Memory B cell (primary cell): ENCODE measurements at places on chromosomes 1 and 21.

- no peaks in the 10 kb centered on the region for H3K36me3 ChIP-seq
- no peak overlapping the region for H3K27ac ChIP-seq
- H3K4me3 ChIP-seq: no peak overlapping the region
- H3K4me1 ChIP-seq: peaks cover 4% of the 10 kb centered on the region
Observed at GRCh38 chr1:209224886-209225285, 358.6 kb upstream of the CAMK1G start.

- no peak for DNase-seq
- H3K36me3 ChIP-seq: no peaks in the 10 kb centered on the region
- H3K27me3 ChIP-seq: peaks cover 4% of the 10 kb centered on the region
- H3K27ac ChIP-seq: no peak overlapping the region
Observed at GRCh38 chr1:184509105-184509504, 122.3 kb downstream of the C1orf21 start.

DNA sequence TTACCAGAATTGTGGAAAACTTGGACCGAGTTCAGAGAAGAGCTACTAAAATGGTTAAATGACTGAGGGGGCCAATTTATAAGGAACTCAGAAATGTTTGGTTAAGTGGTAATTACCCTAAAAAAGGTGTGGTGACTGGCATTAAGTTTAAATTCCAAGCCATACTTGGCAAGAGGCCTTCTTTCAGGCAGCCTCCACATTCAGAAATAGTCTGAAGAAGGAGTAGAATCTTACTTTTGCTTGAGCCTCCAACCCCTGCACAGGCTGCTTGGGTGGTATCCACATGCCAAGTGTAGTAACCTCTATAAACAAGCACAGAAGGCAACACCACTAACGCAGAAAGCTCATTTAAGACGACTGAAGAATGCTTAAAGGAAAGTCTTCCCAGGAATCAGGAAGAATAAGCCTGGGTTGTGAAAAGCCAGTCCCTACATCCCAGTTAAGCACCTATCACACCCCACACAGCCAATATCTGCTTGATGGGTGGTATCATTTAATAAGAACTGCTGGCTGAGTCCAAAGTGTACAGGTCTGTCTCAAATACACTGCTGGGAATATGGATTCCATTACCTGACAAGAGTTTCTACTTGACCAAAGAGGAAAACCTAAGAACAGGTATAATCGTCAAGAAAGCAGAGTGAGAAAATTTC, 13.7 kb upstream of the GORAB start:
- H3K4me3 ChIP-seq: no peak overlapping the region
- H3K27me3 ChIP-seq: peaks cover 9% of the 10 kb centered on the region
- H3K27ac ChIP-seq: no peak overlapping the region
- H3K36me3 ChIP-seq: no peaks in the 10 kb centered on the region
- H3K4me1 ChIP-seq: no peaks in the 10 kb centered on the region

GRCh38 chr1:97792655-97793054, 128.2 kb downstream of the DPYD start:
- H3K4me1 ChIP-seq: peaks cover 2% of the 10 kb centered on the region
- H3K27me3 ChIP-seq: no peaks in the 10 kb centered on the region
- no peak overlapping the region for H3K27ac ChIP-seq
- DNase-seq: no peak
- H3K4me3 ChIP-seq: no peak overlapping the region

DNA sequence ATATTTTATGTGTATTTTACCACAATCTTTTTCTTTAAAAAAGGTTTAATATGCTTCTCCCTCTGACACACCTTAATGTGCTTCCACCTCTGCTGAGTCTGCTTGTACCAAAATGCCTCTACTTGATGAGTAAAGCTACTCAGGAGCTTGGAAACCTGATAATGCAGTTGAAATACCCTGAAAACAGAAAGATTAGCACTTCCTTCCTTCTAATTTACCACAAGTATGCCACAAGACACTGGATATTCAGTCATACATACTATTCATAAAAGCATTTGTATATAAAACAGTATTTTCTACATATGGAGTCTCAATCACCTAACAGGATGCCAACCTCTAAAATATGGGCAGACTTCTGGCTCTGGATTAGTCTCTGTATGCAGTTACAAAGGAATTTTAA, 55.0 kb downstream of the SLC35D1 start:
- H3K4me1 ChIP-seq: peaks cover 14% of the 10 kb centered on the region
- no peak overlapping the region for H3K27ac ChIP-seq
- no peaks in the 10 kb centered on the region for H3K27me3 ChIP-seq
- H3K4me3 ChIP-seq: no peak overlapping the region

GRCh38 chr1:51416910-51417309, 86.5 kb upstream of the TTC39A start:
- H3K27me3 ChIP-seq: no peaks in the 10 kb centered on the region
- peaks cover 40% of the 10 kb centered on the region for H3K36me3 ChIP-seq
- no peak overlapping the region for H3K27ac ChIP-seq
- peaks cover 15% of the 10 kb centered on the region for H3K4me1 ChIP-seq
- DNase-seq: no peak
- no peak overlapping the region for H3K4me3 ChIP-seq

- no peak overlapping the region for H3K27ac ChIP-seq
- no peaks in the 10 kb centered on the region for H3K36me3 ChIP-seq
- no peak for DNase-seq
Observed at GRCh38 chr1:204126956-204127355, 24.9 kb downstream of the ETNK2 start.

- no peaks in the 10 kb centered on the region for H3K36me3 ChIP-seq
- no peak for DNase-seq
- H3K27me3 ChIP-seq: peaks cover 5% of the 10 kb centered on the region
- no peak overlapping the region for H3K27ac ChIP-seq
Observed at GRCh38 chr1:203913073-203913521, 51.7 kb downstream of the SNRPE start.

- no peaks in the 10 kb centered on the region for H3K36me3 ChIP-seq
- DNase-seq: no peak
- H3K27me3 ChIP-seq: peaks cover 2% of the 10 kb centered on the region
Observed at GRCh38 chr1:209686322-209686721, 11.1 kb downstream of the G0S2 start.

GRCh38 chr1:23957096-23957495, 2.5 kb upstream of the PNRC2 start:
- peaks cover 7% of the 10 kb centered on the region for H3K36me3 ChIP-seq
- H3K4me3 ChIP-seq: peak overlapping the region; percentile 29
- no peaks in the 10 kb centered on the region for H3K27me3 ChIP-seq
- DNase-seq: no peak
- peaks cover 29% of the 10 kb centered on the region for H3K4me1 ChIP-seq

DNA sequence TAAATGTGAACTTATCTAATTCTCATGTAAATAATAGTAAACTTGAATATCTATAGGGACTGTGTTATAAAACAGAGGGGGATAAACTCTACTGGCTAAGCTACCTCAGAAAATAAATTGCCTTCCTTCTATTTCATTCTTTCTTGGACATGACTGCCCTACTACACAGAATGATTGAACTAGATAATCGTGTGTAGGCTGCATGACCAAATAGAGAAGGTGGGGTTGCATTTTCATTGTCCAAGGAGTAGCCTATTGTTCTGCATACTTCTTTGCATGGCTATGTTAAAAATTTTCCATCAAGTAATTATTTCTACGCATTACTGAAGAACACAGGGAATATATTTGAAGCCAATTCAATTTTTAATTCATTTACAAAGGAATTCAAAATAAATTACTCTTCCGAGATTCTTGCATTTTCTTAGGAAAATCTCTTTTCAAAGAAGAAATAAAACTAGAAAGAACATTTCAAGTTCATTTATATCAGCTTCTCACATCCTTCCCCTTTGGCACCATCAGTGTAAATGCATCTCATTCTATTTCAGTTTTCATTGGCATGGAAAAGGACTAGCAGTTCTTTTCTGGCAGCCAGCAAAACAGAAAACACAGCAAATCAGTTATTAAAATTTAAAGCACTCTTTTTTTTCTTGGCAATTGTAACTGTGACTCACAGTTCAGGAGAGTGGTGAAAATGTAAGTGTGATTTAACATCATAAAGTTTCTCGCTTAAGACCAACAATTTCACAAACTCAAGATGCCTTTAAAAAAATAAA, 714.7 kb downstream of the NCAM2 start:
- H3K27ac ChIP-seq: no peak overlapping the region
- H3K36me3 ChIP-seq: no peaks in the 10 kb centered on the region
- H3K27me3 ChIP-seq: no peaks in the 10 kb centered on the region
- DNase-seq: no peak
- no peak overlapping the region for H3K4me3 ChIP-seq

DNA sequence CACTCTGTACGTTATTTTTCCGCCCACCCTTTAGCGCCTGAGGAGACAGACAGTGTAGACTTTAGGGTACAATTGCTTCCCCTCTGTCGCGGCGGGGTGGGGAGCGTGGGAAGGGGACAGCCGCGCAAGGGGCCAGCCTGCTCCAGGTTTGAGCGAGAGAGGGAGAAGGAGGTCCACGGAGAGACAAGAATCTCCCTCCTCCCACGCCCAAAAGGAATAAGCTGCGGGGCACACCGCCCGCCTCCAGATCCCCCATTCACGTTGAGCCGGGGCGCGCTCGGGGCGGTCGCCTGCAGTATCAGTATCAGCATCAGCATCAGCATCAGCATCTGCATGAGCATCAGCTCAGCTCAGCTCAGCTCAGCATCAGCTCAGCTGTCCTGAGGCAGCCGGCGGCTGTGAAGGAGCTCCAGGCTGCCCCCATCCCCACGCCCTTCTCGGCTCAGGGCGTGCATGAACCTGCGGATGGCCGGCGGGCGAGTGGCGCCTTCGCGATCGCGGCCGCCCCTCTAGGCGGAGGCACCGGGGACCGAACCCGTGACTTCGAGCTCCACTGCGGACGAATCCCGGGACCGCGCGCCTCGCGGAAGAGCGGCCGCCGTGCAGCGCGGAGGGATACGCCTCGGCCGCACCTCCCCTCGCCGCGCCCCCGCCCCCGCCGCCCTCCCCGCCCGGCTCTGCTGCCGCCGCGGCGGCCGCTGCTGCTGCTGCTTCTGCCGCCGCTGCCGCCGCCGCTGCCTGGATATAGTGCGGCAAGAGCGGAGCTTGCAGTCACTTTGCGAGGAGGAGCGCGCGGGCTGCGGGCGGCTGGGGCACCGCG, at the start of gene NCAM2:
NCAM2 (plus strand) TSS at position 774 of the 820 bp plus-strand sequence.
- no peak within 1 kb of the TSS for H3K27ac ChIP-seq
- no peaks in the 10 kb centered on the region for H3K36me3 ChIP-seq
- peaks cover 16% of the 10 kb centered on the region for H3K27me3 ChIP-seq
- peak; percentile 33 for DNase-seq
- H3K4me3 ChIP-seq: peak within 1 kb of the TSS; percentile 62

- H3K27ac ChIP-seq: no peak overlapping the region
- H3K36me3 ChIP-seq: no peaks in the 10 kb centered on the region
- peaks cover 19% of the 10 kb centered on the region for H3K4me1 ChIP-seq
- peak overlapping the region; percentile 21 for H3K4me3 ChIP-seq
- no peak for DNase-seq
- peaks cover 3% of the 10 kb centered on the region for H3K27me3 ChIP-seq
Observed at GRCh38 chr1:156812293-156812990, 4.2 kb downstream of the SH2D2A start.

- H3K27me3 ChIP-seq: peaks cover 3% of the 10 kb centered on the region
- no peak for DNase-seq
- H3K36me3 ChIP-seq: no peaks in the 10 kb centered on the region
- H3K4me3 ChIP-seq: no peak overlapping the region
- H3K27ac ChIP-seq: no peak overlapping the region
Observed at GRCh38 chr21:40386294-40386911, 460.6 kb downstream of the DSCAM start.
